ENCODE measurements at places on chromosomes 5 and 9.

GRCh38 chr9:91421971-91422757 lies 1.5 kb downstream of the NFIL3 start:
- DNase-seq: no peak

GRCh38 chr5:90547072-90547536 lies 11.5 kb upstream of the ADGRV1 start:
- DNase-seq: no peak

DNA sequence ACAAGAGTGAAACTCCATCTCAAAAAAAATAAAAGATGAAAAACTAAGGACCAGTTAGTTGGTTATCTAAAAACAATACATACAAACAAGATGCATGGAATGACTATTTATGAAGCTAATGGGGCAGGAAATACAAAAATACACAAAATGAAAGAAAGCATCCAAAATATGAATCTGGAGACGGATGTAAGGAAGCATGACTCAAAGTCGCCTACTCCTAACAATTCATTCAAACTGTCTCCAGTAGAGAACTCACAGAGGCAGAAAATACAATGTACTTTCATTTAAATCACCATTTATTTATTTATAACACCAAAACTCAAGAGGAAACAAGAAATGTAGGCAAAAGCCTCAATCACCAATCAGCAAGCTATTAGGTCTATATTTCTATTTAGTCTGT lies 68.4 kb downstream of the SCAI start:
- DNase-seq: no peak

- no peak for DNase-seq
These were observed 15.5 kb upstream of the SMIM23 start for GRCh38 chr5:171770153-171770552.

- no peak for DNase-seq
These were observed 115.9 kb upstream of the DAPK1 start for GRCh38 chr9:87381746-87382145.

- peak; percentile 15 for DNase-seq
These were observed 708 bp upstream of the TUBB4B start for GRCh38 chr9:137240318-137240840.

DNA sequence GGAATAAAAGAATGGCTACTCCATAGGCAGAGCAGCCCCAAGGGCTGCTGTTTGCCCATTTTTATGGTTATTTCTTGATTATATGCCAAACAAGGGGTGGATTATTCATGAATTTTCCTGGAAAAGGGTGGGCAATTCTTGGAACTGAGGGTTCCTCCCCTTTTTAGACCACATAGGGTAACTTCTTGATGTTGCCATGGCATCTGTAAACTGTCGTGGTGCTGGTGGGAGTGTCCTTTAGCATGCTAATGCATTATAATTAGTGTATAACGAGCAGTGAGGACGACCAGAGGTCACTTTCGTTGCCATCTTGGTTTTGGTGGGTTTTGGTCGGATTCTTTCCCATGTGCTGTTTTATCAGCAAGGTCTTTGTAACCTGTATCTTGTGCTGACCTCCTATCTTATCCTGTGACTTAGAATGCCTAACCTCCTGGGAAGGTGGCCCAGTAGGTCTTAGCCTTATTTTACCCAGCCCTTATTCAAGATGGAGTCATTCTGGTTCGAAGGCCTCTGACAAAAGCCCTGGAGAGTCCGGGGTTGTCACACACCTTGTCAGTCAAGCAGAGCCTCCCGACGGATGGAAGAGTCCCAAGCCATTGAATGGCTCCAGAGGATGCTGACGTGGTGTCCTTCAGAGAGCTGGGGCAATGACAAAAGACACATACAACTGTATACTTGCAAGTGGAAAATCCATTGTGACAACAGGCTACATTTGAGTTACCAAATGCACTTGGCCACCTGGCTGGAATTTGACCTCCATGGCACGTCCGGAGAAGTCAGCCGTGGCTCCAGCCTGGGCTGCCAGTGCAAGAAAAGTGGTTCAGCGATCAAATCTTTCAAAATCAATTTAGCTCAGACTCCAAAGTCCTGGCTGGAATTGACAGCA lies 67.1 kb upstream of the CLINT1 start:
- no peak for DNase-seq

DNA sequence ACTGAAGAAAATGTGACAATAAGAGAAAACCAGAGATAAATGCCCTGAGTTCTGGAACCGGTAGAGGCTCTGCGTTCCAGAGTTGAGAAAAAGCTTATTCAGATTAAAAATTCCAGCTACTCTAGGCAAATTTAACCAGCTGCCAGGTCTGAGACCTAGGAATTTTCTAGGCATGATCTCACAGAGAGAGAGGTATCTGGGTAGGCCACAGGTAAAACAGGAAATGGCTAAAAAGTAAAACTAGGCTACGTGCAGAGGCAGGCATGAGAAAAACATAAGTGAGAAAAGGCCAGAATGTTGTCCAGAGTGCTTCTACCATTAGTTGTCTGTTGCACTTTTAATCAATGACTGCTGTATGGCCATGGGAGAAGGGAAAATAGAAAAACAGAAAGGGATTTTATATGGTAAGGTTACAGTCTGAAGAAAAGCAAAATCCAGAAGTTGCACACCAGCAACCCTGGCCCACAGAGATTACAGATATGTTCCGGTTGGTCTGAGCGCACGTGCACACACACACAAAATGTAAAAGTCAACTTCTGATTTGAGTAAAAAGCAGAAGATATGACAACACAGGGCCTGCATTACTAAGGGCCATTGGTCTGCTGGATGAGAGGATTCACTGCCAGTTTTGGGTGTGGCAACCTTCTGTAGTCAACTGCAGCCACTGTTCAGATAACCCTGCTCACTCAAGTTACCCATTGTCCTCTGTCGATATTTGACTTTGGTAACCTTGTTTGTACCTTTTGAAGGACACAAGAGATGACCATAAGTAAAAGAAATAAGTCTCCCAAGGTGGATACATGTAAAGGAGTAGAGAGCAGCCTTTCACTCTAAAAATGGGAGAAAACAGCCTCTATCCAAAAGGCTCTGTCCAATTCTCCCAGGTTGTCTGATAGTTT lies 266.0 kb downstream of the DTWD2 start:
- no peak for DNase-seq

- no peak for DNase-seq
These were observed 30.1 kb upstream of the AUH start for GRCh38 chr9:91391818-91392217.

- no peak for DNase-seq
These were observed 136.1 kb downstream of the RGS3 start for GRCh38 chr9:113599646-113600022.

DNA sequence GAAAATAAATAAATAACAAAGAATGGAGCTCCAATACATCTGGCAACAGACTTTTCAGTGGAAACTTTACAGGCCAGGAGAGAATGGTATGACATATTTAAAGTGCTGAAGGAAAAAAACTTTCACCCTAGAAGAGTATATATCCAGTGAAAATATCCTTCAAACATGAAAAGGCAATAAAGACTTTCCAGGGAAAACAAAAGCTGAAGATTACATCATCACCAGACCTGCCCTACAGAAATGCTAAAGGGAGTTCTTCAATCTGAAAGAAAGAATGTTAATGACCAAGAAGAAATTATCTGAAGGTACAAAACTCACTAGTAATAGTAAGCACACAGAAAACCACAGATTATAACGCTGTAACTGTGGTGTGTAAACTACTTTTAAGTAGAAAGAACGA lies 8.3 kb upstream of the RCL1 start:
- DNase-seq: no peak

DNA sequence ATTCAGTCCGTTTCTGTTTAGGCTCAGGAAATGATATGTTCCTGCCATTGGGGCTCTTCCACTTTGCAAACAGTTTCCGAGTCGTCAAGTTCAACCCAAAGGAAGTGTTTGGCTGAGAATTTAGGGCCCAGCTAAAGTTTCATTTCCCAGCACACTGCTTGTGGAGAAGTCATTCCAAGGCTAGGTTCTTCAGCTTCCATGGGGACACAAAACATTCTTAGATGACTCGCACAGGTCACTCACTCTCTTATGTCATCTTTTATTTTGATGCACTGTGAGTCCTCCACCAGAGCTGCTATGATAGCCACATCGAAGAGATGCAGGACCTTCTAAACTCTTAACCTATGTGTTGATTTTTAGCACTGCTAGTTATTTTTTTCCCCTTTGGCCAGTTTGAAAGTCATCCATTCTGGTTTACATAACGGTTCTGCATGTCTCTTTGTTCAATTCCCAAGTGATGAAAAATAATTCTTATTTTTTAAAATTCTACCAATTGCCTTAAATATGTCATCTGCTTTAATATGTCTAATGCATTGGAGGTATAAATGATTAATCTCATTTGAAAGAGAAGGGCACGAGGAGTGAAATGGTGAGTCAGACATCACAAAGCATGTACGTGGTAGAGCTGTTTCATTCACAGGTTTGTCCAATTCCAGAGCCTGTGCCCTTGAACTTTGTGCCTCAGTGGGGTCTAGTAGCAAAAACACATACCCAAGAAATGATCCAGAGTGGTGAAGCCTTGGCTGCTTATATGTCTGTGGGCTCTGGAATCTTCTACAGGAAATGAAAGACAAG lies 84.3 kb downstream of the ZNF462 start:
- no peak for DNase-seq

DNA sequence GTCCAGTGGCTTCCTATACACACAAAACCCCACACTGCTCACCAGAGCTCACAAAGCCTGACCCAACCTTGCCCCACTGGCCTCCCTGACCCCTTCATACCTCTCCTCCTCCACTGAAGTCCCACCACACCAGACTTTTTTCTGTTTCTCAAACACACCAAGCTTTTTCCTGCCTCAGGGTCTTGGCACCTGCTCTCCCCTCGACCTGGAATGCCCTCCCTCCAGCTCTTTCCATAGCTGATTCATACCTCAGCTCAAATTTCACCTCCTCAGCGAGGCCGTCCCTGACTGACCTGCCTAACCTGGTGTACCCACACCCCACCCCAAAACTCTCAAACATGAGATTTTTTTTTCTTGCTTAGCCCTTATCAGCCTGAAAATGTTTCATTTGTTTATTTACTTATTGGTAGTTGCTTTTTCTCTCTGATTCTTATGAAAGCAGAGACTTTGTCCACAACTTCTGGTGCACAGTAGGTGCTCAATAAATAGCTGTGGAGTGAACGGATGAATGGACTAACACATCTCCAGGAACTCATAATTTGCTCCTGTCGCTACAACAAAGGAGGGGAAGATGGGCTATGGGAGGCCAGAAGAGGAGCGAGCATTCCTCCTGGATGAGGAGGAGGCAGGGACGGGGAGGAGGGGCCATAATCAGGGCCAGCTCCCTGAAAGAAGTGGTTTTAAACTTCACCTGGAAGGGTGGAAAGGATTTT lies 84.3 kb downstream of the SH3TC2 start:
- no peak for DNase-seq

- DNase-seq: no peak
These were observed 320.1 kb downstream of the MLLT3 start for GRCh38 chr9:20302197-20302596.

DNA sequence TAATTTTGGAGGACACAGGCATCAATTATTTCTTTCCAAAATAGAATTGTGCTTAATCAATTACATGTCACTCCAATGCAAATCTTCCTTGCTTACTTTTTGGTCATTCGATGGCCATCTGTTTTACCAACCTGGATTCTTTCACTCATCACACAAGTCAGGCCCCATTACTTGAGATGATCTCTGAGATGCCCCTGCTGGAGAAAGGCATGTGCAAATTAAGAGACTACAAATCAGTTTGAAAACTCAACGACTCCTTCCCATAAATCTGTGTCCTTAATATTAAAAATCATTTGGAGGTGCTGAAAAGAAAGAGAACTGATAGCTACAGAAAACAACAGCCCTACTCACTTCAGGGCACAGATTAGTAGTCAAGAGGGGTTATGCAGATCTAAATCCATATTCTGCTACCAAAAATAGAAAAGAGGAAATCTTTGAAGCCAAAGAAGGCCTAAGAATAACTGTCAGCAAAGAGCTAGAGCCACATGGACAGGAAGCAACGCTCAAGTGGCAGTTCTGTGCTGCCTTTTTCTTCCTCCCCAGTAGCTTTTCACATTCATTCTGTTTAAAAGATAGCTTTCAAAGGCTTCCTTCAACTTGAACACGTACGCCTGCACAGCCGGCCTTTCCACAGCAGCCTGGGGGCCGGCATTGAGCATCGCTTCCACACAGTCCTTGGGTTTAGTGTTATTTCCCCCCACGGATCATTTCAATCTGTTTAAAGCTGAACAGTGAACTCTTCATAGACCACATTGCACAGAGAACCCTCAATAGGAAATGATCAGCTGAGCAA lies 79.3 kb upstream of the MAP3K1 start:
- no peak for DNase-seq

DNA sequence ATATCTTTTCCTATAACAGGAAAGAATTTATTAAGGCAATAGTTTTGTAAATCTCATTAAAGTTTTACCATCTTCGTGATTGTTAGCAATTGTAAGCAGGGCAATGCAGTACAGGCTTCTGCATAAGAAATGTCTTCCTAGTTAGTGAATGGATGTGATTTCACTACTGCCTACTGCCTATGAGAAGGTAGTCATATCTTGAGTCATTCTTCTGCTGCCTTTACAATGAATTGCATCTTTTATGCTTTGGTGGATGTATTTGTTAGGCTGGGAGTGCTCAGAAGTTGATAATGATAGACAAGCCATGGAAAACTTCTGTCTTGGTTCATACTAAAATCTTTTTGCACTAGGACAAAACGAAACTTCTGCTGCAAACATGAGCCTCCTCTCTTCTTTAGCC lies 128.0 kb downstream of the ADAMTSL1 start:
- DNase-seq: no peak

GRCh38 chr5:163578652-163579051 lies 73.2 kb downstream of the MAT2B start:
- DNase-seq: no peak

DNA sequence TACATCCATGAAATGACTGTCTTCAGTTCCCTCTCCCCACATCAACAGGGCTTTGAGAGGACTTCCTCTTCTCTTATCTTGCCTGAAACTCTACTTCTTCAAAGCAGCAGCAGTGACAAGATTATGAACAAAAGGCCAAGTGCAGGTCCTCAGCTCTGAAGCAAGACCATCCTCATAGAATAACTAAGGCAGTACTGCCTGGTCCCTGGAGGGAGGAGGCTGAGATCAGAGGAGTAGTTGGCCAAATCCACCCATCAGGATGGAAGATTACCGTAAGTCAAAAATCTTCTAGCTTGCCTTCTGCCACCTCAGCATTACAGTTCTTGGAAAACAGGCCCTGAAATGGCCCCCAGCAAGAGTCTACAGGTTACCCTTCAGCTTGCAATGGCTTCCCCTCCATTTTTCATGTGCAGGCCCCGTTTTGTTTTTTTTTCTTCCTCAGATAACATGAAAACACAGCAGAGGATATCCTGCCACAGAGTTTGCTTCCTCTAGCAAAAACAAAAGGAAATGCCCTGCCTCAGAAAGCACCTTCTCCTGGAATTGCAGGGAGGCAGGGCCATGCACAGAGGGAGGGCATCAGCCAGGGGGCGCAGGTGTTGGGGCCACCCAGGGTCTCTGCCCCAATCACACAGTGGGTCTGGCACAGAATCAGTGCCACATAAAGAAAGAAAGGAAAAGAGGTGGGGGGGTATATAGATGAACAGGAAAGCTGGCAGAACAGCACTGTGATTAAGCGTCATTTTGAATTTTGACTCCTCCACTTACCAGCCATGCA lies 40.0 kb downstream of the KLHL3 start:
- no peak for DNase-seq

- DNase-seq: no peak
These were observed 72.5 kb upstream of the LPAR1 start for GRCh38 chr9:111110805-111111204.

Data from stimulated activated CD8-positive, alpha-beta memory T cell treated with anti-CD3 and anti-CD28 coated beads, Interleukin-7, amount 100 ng/mL, for 1 hour (primary cell).